ENCODE measurements at places on chromosomes 12 and 14.

- no peak for DNase-seq
Observed at GRCh38 chr12:118013283-118013682, 3.2 kb upstream of the RFC5 start.

DNA sequence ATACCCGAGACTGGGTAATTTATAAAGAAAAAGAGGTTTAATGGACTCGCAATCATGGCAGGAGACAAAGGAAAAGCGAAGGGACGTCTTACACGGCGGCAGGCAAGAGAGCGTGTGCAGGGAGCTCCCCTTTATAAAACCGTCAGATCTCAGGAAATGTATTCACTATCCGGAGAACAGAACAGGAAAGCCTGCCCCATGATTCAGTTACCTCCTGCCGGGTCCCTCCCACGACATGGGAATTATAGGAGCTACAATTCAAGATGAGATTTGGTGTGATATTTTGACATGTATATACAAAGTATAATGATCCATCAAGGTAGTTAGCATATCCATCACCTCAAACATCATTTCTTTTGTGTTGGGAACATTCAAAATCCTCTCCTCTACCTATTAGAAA, 2.3 kb upstream of the CDCA4 start:
- DNase-seq, result no peak

DNA sequence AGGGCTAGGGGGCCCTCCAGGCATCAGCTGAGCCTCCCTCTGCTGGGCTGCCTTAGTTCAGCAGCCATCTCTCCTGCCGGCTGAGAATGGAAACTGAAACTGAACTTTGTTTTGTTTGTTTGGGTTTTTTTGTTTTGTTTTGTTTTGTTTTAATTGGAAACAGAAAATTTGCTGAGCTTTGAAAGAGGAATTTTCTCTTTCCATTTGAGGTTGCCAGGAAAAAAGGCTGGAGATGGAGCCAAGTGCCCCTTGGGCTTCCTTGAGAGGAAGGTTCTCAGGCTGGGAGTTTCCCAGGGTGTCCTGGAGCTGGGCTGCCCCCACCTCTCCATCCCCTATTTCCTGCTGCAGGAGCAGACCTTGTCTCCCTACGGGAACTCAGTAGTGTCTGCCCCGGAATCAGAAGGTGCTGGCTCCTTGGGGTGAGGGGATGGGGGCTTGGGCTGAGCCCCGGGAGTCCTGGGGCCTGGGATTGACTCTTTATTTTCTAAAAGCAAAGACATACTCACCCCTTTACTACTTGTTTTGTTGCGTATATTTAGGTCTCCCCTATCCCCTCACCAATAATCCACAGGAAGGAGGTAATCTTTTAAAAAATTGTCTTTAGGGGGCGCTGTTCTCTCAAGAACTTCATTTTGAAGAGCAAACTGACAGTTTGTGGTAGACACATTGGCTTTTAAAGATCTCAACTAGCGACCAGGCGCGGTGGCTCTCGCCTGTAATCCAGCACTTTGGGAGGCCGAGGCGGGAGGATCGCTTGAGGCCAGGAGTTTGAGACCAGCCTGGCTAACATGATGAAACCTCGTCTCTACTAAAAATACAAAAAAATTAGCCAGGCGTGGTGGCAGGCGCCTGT, 21.3 kb upstream of the OASL start:
- DNase-seq, result peak; percentile 75

DNA sequence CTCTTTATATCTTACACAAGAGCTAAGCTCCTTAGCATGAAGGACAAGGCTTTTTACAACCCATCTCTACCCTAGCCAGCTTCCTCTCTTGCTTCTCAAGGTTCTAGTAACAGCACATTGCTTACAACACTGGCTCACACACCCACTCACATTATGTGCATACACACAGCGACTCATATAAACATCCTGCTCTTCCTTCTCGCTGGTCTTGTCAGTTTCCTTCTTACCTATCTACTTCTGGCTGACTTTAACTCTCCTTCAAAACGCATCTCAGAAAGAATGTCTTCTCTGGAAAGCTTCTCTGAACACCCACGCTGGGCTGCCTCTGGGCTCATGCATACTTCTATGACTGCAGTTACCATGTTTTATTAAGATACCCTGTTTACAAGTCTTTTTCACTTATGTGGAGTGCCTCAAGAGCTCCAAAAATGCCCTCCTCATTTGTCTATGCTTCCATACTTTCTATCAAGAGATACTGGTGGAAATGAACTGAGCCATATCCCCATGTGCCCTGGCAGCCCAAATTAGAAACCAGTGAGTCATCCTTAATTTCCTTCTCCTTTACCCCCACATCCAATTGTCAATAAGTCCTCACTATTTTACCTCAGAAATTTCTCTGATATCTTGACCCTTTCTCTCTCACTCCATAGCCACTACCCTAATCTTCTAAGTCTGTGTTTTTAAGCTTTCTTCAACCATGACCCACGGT, 126.9 kb upstream of the KRAS start:
- peak; percentile 32 for DNase-seq
